MCF 10A (cell line): ENCODE measurements at places on chromosomes 5 and 9.
A peak's percentile ranks its signal among the peaks of the same experiment; 100 is the strongest.

DNA sequence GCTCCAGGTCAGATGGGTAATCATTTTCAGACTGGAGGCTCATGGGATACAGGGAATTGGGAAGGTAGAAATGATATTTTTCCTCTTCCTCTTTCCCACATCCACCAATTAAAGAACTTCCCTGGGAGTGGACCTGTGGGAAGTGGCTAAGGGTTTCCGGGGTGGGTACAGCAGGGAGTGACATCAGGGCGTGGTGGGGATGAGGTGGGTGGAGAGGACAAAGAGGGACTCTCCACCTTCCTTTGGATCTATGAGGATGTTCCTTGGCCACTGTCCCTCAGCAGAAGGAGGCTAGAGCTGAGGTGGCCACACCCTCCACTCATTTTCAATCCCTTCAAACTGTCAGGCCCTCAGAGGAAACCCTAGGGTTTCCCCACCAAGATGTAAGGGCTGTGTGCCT, 54.7 kb downstream of the IRF1 start:
- DNase-seq, result no peak

DNA sequence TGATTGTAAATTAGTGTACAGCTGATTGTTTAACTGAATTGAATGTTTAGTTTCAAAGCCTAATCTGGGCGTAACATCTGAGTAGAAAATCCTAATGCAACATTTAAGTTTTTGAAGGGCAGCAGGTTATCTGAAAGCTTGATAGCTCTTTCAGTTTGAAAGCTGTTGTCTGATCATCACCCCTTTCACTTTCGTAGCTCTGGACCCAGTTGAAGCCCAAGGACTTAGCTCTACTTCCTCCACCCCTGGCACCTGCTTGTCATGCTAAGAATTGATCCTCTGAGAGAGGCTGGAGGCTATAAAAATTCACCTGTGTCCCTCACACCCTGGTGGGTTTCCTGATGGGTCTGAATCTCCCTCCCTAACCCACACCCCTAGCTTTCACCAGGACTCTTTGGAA, 86.0 kb downstream of the ZFAND5 start:
- no peak for DNase-seq

- DNase-seq, result no peak
Observed at GRCh38 chr9:135342206-135343130, 137.1 kb upstream of the PPP1R26 start.

DNA sequence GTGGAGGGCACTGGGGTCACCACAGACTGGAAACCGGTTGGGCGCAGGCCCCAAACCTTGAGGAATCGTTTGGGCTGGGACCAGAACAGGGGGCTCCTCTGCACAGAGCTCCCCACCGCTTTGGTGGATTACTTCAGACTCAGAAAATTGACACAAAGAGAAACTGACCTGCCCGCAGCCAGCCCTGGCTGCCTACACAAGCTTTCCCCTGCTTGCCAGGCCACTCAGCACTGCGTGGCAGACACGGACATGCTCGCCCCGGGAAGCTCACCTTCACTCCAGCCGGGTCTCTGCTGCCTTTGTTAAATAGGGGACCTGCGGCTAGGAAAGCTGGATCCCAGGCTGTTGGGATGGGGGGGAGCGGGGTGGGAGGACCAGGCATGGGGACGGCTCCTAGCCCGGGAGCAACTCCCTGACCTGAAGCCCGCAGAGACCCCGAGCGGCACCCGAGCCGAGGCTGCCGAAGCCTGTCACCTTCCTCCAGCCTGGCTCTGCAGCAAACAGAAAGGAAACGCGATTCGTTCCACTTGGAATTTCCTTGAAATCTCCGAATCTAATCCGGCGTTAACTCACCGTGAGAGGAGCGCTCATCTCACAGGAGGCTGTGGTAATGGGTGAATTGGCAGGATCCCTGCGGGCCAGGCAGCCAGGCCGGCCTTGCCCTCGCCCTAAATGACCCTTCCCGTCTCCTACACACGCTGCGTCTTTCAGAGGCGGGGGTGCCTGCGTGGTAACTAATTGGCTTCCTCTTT, 8.8 kb downstream of the PAX5 start:
- no peak for DNase-seq

DNA sequence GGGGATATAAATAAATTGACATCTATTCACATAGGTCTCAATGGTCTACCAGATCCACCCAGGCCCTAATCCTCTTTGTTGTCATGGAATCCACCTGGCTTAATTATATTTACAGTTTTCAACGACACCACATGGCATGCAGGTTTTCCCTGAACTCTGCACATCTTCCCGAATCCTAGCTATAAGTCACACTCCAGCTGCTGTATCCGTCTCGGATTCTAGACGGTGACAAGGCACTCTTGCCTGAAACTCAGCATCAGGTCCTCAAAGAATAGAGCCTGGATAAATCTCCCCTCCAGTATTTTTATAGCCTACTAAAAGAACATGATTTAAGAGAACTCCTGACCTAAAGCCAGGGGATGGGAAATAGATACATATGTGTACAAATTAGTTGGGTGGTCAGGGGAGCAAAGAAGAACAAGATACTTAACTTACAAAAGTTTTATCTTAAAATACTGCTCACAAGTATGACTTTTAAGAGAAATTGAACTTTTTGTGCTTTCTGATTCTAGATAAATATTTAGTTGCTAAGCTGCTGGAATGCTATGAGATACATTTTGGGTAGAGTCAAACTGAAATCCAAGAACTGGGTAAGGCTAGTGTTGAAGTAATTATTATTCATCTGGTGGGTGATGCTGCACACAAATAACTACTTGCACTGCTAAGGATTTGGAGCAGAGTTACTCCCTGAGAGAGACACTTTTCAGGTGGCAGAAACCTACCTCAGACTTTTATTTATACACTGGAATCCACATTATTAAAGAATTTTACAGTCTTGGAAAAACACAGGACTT, 187.3 kb downstream of the EFNA5 start:
- DNase-seq, result no peak

DNA sequence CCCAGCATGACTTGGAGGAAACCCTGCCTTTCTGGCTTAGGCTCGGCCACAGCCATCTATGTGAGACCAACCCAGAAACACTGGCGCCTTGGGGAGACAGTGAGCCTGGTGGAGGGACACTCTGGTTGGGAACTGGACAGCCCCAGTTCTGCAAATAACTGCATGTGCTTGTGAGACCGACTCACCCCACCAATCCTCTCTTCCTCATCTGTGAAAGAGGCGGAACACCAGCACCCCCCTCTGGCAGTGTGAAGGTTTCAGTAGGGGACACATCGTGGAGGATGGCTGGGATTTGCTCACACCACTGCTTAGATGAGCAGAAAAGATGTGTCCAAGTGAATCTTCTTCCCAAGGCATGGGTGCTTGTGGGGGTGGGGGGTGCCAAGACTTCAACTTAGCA, 43.4 kb upstream of the N4BP3 start:
- DNase-seq, result peak; percentile 61

DNA sequence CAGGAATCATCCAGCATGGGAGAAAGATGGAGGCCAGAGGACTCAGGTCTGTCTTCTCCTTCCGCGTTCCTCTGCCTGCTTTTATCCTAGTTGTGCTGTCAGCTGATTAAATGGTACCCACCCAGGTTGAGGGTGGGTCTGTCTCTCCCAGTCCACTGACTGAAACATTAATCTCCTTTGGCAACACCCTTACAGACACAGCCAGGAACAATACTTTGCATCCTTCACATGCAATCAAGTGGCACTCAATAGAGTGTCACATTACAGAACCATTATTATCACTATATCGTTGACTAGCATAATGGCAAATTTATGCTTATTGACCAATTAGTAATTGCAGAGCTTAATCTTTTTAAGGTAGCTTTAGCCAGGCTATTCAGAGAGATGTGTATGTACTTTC, 64.8 kb downstream of the UNC13B start:
- no peak for DNase-seq

DNA sequence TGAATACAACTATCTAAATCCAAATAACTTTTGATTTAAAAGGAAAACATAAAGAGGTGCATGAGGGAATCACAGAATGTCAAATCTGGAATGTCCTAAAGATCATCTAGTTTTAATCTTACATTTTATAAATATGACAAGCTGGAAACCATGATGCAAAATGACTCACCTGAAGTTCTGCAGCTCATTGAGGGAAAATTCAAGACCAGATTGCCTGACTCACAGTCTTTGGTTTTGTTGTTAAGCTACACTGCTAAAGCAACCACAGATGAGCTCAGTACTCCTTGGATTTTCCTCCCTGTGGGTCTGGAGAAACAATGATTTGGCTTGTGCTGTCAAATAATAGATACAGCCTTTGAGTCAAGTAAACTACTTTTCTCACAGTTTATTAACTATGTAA, 19.1 kb upstream of the EDIL3 start:
- DNase-seq, result peak; percentile 26

GRCh38 chr9:74762950-74763349, 124.8 kb downstream of the TRPM6 start:
- DNase-seq, result no peak

- DNase-seq, result no peak
Observed at GRCh38 chr9:128169925-128170324, 9.9 kb downstream of the BBLN start.

DNA sequence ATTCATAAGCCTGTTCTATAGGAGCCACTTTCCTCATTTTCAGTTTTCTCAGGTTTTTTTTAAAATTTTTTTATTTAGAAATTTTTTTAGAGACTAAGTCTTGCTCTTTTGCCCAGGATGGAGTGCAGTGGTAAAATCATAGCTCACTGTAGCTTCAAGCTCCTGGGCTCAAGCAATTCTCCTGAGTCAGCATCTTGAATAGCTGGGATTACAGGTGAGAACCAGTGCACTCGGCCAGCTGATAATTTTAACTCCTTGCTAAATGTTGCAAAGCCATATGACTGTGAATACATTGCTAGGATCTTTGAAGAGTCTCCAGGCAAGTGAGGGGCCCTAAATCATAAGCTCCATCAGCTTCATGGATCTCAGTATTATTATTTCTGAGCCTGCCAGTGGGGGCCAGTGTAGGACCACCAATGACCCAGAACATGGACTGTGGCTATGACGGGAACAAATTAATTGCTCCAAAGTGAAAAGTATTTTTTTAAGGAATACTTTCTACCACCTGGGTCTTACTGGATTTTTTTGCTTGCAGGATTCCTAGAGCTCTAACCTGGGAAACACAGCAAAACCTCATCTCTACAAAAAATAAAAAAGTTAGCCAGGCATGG, 5.7 kb upstream of the GAPVD1 start:
- DNase-seq, result peak; percentile 37

DNA sequence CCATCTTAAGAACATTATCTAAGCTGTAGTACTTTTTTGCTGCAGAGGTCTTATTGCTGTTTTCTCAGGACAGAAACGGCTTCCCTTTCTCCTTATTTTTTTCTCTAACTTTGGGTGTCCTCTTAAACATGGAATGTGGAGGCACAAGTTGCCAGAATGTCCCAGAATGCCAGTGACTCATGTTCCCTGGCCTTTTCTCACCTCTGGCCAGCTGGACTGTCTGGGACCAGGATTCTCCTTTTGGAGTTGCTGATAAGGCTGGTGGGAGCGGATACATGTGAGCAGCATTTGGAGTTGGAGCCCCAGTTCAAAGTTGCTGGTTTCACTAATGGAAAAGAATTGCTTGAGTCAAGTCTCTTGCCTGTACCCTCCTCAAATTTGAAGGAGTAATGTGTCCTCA, 112.8 kb downstream of the ARHGAP26 start:
- no peak for DNase-seq

DNA sequence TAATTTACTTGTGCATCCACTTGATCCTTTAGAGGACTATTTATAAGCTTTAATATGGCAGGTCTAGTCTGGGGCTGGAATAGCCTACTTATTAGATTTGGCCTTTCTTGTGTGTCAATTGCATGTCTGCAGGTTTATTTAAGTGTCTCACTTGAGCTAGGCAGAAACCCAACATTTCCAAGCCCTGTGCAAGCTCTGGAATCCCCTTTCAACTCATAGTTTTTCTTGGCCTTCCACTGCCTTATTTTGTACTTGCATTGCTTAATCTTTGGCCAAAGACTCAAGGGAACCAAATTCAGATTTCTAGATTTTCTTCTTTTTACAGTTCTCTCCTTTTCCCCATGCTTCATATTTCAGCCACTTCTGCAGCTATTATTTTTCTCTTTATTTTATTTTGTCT, 102.4 kb upstream of the RFX3 start:
- DNase-seq, result no peak

- DNase-seq, result no peak
Observed at GRCh38 chr5:134467231-134467630, 55.5 kb upstream of the CDKN2AIPNL start.

DNA sequence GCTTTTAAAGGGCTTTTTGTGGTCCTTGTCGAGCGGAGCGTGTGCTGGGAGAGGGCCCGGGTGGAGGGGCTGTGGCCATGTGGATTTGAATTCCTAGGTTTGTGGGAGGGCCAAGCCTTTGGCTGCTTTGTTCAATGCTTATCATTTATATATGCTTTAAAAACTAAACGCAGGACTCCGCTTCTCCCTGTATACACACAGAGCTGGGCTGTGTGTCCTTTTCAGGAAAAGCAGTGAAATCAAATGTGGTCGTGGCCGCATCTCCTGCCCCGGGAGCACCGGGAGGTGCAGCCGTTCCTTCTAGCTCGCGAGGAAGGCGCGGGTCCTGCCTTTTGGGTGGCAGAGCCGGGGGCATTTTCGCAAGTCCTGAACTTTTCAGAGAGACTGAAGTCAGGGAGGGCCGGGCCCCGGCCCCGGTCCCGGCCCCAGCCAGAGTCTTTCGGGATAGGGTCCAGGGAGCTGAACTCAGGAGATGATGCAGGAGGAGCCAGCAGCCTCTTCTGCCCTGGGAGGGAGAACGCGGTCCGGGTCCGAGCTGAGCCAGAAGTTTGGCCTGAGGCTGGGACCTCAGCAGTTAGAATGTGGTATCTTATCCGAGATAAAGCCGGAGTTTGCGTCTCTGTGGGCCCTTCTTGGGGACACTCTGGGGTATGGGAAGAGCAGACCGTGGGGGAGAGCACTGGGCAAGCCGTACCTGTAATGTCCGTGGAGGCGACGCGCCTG, 158.8 kb downstream of the C9orf152 start:
- peak; percentile 45 for DNase-seq

GRCh38 chr9:121748727-121749423, 97.4 kb downstream of the DAB2IP start:
- DNase-seq, result no peak

DNA sequence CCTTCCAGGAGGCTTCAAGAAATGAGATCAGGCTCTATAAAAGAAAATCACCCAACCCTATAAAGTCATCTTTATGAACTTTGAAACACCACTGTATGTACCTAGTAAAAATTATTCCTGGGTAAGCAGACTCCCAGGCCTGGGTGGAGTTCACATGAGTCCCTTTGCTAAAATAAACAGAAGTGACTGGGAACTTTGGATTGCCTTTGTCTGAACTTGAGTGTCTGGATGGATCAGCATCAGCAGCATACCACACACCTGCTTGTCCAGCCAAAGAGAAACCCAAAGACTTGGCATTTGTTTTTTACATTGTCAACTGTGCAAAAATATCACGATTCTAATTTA, 79.6 kb upstream of the CDKN2B start:
- DNase-seq, result no peak

DNA sequence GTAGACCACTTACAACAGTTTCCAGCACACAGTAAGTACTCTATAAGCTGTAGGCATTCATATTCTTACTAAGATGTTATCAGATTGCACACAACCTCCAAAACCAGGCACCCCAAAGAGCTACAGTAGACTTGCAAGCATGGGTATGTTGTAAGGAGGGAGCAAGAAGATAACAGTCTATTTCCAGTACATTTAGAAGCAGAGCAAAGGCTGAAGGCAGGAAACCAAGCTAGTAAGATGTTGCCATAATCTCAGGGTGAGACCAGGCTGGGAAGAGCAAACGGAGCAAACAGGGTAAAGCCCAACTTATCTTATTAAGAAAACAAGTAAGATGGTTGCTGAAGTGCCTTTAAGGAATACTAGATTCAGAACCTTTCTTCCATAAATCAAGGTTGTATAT, 161.1 kb downstream of the GLIS3 start:
- DNase-seq, result no peak
